Fibroblast of the conjunctiva (primary cell): ENCODE measurements at places on chromosomes 12 and 14.

DNA sequence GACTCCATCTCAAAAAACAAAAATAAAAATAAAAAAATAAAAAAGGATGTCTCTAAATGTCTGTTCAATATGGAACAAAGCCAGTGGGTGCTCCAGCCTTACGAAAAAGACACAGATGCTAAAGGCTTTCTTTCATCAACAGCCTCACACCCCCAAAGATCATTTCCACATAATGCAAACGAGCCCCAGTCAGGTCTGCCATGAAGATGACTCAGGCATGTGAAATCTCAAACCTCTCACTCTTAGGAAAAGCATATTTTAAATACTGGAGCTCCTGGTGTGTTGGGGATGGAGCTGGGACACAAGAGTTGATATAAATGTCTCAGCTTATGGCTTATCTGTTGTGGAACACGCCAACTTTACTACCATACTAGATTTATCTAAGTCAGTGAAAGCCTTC lies 49.9 kb upstream of the PLXNC1 start:
- DNase-seq = peak; percentile 38

DNA sequence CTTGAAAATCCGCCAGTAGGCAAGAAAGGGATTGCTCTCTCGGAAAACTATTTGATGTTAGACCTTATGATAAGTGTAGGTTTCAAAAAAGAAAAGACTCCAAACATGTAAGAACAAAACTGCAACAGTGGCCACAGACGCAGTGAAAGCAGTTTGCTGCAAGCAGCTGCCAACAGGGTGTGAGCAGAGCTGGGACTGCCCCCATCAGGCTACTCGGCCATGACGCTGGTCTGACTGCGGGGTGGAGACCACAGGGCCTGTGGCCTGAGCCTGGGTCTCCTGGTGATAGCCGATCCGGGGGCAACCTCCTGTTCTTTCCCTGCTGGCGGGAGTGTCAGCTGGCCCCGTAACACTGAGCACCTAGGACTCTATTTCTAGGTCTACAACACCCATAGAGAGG lies 63.2 kb downstream of the AMN start:
- no peak for DNase-seq

- DNase-seq = no peak
These were observed 251.2 kb downstream of the SYT1 start for GRCh38 chr12:79115743-79116142.

- no peak for DNase-seq
These were observed 32.5 kb upstream of the PARP11 start for GRCh38 chr12:3905664-3906063.

DNA sequence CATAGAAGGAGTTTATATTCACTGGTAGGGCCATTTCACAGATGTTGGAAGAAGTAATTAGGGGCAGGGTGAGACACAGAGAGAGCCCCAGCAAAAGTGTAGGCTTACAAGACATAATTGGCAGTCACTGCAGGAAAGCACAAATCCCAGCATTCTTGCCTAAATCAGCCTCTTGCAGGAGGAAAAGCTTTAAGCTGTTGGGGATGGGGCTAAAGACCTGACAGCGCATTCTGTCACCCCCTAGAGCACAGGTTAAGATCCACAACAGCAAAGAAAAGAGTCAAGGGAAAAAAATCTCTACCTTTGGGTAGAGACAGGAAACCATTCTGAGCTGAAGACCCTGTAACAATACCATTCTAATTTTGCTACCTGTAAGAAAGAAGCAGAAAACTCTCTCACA lies 409.0 kb downstream of the DAD1 start:
- DNase-seq = no peak

DNA sequence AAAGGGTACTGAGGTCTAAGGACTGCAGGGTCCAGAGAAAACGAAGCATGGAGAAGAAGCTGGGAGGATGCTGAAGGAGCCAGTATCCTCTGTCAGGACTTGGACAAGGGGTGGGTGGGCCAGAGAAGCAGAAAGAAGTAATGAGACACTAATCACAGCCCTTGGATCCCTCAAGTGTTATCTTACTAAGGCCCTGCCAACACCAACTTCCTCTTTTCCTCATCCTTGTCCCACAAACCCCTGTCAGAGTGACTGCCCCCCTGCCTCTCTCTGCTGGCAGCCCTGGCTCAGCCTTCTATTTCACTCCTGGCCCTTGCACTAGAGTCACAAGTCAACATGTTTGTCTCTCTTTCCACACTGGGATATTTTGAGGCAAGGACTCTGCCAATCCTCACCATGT lies 3.8 kb upstream of the ASIC1 start:
- DNase-seq = no peak

GRCh38 chr14:98945611-98946570 lies 326.1 kb downstream of the BCL11B start:
- no peak for DNase-seq

- no peak for DNase-seq
These were observed 10.5 kb downstream of the AEBP2 start for GRCh38 chr12:19449814-19450213.

- DNase-seq = no peak
These were observed 77.0 kb downstream of the RBM19 start for GRCh38 chr12:113889076-113889475.

DNA sequence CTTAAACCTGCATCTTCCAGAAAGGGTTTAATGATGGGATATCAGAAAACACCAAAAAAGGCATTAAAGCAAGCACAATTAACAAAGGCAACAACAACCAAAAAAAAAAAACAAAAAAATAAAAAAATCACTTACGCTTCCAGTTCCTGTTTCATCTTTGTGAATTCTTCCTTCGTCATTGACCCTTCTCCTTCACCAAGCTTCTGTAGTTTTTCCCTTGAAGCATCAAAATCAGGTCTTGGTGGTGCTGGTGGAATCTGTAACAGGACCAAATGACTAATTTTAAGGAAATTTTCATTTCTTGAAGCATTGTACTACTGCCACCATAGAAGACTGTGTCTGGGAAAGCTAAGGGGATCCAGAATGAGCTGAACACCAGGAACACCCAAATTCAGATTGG lies 24.5 kb downstream of the SNX6 start:
- DNase-seq = no peak

DNA sequence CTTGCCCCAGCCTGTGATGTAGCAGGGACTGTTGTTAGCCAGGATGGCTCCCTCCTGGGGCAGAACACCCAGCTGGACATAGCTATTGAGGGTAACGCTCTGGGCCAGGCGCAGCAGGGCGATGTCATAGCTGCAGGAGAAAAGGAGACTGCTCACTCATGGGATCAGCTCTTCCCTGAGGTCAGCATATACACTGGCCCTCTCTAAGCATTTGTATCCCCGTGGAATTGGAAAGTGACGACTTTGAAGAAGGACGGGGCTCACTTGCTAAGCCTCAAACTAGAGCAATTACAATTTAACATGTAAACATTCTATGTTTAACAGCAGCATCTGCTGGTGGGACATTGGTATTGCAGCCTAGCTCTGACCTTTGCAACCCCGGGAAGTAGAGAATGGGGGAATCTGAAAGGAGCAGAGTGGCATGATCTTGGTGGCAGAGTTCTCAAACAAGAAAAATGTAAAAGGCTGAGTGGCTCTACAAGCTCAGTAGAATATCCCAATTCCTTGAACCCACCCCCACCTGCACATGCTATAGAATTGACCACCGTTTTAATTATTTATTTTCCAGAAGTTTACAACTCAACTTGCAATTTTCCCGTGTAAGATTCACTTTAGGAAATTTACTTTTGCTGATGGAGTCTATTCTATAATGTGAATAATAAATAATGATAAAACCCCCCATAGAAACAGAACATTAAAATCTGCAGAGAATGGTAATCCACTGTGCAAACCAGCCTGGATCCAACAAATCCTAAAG lies 5.0 kb downstream of the CELA1 start:
- peak; percentile 59 for DNase-seq

- no peak for DNase-seq
These were observed 27.2 kb upstream of the NT5DC3 start for GRCh38 chr12:103868215-103868614.

- no peak for DNase-seq
These were observed 129.4 kb downstream of the SMOC1 start for GRCh38 chr14:70008284-70009262.

DNA sequence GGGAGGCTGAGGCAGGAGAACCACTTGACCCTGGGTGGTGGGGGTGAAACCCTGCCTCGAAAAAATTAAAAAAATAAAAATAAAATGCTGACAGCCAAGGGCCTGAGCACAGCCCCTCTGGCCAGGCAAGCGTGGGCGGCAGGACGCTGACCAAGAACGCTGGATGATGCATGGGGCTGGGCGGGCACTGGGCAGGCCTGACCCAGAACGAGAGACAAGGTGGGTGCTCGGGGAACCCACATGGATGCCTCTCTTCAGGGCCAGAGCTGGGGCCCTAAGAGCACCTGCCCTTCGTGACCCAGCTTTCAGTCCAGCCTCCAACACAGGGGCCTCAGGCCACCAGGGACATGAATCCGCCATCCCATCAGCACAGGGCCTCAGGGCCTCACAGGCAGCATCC lies 11.3 kb downstream of the GALNT9 start:
- no peak for DNase-seq
